Left hindlimb (tissue), 1 donor: ENCODE measurements at places on chromosomes 12 and 14.

GRCh38 chr14:54309615-54310014 is 87.2 kb upstream of the CDKN3 start:
- DNase-seq: no peak

DNA sequence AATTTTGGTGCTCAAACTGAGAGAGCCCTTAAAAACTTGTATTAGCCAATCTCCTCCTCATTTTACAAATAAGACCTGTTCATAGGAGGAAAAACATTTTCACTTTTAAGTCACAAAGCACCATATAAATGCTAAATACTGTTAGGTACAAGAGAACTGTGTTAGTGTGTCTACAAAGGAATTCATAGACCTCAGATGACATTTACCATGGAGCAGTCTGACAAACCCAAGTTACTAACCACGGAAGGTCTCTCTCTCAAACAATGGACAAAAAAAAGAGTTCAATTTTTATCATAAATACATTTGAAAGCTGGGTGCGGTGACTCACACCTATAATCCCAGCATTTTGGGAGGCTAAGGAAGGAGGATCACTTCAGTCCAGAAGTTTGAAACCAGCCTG is 10.0 kb downstream of the SBNO1 start:
- DNase-seq: no peak

DNA sequence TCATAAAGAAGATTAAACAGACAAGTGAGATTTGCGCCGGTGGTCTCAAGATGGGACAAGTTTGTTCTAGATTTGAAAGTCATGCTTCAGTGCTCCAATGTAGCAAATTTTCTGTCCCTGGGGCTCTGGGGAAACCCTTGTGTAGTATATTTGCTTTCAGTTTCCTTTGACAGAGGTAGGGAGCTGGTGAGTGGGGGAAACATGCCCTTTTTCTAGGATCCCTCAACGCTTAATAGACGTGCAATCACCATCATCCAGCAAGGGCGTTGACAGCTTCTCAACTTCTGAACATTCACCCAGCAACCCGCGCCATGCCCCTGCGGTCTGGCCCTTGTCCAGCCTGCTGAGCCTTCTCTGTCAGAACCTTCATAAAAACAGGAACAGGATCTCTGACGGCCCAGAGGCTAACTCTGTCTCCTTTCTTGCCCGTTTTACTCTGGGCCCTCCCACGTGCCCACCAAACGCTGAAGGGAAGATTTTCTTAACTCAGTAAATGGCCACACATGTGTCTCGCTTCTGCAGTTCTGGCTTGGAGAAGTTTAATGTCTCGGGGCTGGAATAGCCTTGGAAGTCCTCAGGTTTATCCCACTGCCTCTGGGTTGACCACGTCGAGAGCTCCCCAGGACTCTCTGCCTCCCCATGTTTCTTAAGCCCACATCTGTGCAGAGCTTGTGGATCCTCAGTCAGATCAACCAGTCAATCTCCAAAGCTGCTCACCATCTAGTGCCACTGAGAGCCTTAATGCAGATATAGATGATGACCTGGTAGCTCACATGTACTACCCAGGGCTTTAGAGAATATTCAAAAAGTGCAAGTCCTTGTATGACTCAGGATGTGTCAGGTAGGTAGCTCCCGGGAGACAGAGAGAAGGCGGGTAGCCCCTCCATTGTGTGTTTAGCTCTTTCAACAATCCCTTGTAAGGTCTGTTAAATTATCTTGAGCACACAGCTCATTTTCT is 58.1 kb upstream of the CCND2 start:
- no peak for DNase-seq

GRCh38 chr12:111409780-111410430 is 4.2 kb downstream of the SH2B3 start:
- peak; percentile 76 for DNase-seq

GRCh38 chr14:54457609-54457996 is 16.4 kb upstream of the CNIH1 start:
- no peak for DNase-seq
